ENCODE measurements at places on chromosomes 4 and X. TPM values are rescaled to one million over a fixed set of nuclear protein-coding genes. Genes with fewer than 3 reads are reported as not detected.

SHISA3 gene
- total RNA-seq: 0.17 TPM

DEFB131A gene
- not detected for total RNA-seq

DMD gene
- 3.9 TPM for total RNA-seq

COL4A6 gene
- total RNA-seq: 1.5 TPM

ASB5 gene
- total RNA-seq: 1.2 TPM

VCX3A gene
- not detected for total RNA-seq

All from smooth muscle cell of trachea (primary cell).